Stimulated activated CD4-positive, alpha-beta T cell treated with anti-CD3 and anti-CD28 coated beads, Interleukin-15, amount 100 ng/mL, for 1 hour (primary cell): ENCODE measurements at places on chromosomes 2 and 18.

- DNase-seq = no peak
These were observed 1.2 kb downstream of the GATA6 start for GRCh38 chr18:22170421-22171257.

DNA sequence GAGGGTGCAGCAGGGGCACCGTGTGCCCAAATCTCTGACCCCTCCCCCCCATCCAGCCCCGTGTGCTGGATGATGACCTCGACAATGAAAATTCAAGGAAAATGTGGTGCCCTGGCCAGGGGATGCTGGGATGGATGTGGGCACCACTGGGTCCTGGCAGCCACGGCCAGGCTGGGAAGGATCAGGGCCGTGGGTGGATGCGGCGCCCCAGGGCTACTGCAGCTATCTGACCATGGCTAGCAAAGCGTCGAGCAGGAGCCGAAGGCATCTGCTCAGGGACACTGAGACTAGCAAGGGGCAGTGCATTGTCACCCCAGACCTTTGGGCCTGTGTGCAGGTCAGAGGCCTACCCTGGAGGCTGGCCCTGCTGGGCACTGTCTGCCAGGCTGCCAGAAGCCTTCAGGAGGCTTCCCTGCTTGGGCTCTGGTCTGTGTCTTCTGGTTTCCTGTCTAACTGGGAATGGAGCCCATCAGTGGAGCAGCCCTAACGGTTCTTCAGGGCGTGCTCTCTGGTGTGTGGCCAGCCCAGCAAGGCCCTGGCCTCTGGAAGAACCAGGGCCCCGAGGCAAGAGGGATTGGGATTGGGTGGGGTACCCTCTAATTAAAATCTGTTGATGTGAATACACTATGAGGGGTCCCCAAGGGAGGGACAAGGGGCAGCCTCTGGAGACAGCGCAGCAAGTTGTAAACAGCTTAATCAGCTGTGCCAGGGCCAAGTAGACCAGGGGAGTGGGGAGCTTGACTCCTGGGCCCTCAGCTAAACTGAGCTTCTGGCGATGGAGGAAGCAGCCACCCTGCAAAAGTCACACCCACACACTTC lies 98.0 kb downstream of the STPG4 start:
- no peak for DNase-seq

DNA sequence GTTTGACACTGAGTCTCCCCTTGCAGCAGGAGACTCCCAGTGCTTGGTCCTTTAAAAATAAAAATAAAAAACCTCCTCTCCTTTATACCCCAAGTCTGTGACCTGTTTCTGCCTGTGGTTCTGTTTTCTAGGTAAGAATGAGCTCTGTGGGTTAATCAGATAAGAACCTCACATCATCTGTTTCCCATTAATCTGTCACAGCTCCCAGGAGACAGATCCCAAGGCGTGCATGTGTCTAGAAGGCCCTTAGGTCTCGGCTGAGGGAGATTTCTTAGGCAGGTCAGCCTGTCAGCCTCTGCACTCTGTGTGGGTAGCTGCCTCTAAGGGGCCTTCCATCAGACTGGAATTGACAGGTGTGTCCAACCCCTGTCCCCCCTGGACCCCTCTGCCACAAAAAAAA lies 80.7 kb downstream of the FHOD3 start:
- DNase-seq = no peak

DNA sequence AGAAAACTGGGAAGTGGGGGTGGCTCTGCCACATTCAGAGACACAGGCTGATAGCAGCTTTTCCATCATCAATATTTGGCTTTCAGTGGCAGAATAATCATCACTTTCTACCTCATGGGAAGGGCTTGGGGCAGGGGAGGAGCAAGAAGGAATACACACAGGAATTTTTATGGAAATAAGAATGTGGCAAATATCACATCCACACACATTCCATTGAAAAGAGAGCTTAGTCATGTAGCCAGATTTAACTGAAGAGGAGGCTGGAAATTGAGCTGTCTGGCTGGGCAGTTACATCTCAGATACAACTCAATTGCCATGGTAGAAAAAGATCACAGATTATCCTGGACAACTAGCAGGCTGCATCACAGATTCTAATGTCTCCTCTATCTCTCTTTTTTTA lies 1474.0 kb upstream of the ACVR2A start:
- no peak for DNase-seq

DNA sequence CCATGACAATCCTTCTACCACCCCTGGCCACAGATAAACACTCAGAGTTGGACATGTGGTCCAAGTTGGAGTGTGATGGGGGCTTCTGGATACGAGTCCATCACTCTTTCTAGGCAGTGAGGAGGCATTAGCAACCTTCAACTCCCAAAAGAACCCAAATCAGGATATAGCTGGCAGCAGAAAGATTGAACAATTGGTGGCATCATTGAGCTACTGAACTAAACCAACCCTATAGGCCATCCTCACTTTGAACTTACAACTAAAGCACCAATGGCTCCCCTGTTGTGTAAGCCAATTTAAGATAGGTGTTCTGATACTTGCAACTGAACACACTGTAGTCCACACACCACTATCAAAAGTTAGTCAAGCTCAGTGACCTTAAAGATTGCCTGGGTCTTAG lies 24.0 kb upstream of the MARCO start:
- no peak for DNase-seq

DNA sequence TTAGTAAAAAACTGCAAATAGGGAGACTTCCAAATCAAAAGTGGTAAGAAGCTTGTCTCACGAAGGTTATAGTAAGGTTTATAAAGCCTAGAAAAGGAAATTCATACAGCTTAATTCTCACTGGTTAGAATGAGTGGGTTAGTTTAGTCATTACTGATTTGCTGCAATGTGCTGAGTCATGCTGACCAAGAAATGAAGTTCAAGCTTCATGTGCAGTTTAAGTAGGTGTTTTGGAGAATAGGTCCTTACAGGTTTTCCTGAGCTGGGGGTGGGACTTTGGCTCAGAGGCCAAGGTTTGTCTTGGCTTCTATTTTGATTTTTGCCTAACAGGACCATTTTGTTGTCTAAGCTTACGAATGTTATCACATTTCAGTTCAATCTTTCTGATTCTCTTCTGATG lies 15.1 kb downstream of the CLIP4 start:
- no peak for DNase-seq

- no peak for DNase-seq
These were observed 213.8 kb downstream of the SP3 start for GRCh38 chr2:173751245-173751975.

DNA sequence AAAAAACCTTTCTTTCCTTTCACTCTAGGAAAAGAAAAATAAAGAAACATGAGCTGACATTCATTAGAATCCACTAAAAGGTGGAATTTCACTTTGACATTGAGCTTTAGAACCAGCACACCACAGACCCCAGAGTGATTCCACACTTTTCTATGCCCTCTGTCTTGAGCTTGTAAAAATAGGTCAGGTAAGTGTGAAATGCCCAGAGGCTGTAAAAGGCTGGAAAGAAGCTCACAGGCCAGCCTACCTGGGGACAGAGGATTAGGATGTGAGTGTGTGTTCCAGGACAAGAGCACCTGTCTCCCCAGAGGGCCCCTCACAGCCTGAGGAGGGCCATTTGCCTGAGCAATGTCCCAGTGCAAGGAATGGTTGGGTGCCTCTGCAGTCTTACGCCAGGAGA lies 56.3 kb upstream of the MYO3B start:
- no peak for DNase-seq

- no peak for DNase-seq
These were observed 10.7 kb downstream of the SPTBN1 start for GRCh38 chr2:54466870-54467269.

DNA sequence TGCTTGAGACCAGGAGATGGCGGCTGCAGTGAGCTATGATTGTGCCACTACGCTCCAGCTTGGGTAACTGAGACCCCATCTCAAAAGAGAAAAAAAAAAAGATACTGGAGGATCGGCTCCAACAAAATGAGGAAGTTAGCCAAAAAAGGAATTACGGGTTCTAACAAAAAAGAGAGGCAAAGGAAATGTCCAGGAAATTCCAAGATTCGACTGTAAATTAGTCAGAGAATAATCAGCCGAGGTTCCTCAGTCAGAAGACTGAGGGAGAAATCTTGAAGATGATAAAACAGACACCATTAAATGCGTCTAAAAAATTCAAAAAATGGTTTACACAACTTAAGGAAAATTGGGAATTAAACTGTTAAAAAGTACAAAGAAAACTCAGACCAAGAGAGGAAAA lies 89.5 kb downstream of the AAK1 start:
- no peak for DNase-seq

DNA sequence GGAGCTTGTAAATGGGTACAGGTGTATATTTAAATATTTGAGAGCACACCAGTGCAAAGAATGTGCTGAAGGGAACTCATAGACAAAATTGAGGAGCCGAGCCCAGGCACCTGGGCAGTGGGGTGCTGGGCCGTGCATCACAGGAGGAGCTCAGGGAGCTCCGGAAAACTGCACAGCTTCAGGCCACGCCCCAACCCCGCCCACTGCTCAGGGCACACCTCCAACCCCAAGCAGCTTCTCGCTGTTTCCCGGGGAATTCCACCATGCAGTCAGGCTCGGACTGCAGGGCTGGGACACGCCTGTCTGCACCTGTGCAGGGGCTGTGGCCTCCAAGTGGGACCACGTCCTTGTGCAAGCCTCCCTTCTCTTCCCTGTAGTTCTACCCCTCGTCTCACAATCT lies 243.0 kb downstream of the HDAC4 start:
- DNase-seq = no peak

DNA sequence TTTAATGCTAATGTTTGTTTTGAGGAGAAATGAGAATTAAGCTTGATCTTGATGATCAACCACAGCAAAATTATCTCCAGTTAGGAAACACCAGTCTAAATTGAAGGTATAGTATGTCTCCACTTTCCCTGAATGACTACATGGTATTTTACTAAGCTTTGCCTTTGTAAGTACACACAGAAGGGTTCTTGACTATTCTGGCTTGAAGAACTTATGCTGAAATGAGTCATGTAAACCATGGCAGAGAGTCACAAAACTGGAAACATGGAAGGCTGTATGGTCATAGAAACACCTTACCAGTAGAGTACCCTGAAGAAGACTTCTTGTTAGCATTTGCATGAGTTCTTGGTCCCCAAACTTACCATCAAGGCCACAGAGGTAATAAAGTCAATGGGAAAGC lies 250.5 kb downstream of the SLC8A1 start:
- DNase-seq = no peak

- DNase-seq = no peak
These were observed 112.4 kb upstream of the TRIB2 start for GRCh38 chr2:12604341-12604740.

DNA sequence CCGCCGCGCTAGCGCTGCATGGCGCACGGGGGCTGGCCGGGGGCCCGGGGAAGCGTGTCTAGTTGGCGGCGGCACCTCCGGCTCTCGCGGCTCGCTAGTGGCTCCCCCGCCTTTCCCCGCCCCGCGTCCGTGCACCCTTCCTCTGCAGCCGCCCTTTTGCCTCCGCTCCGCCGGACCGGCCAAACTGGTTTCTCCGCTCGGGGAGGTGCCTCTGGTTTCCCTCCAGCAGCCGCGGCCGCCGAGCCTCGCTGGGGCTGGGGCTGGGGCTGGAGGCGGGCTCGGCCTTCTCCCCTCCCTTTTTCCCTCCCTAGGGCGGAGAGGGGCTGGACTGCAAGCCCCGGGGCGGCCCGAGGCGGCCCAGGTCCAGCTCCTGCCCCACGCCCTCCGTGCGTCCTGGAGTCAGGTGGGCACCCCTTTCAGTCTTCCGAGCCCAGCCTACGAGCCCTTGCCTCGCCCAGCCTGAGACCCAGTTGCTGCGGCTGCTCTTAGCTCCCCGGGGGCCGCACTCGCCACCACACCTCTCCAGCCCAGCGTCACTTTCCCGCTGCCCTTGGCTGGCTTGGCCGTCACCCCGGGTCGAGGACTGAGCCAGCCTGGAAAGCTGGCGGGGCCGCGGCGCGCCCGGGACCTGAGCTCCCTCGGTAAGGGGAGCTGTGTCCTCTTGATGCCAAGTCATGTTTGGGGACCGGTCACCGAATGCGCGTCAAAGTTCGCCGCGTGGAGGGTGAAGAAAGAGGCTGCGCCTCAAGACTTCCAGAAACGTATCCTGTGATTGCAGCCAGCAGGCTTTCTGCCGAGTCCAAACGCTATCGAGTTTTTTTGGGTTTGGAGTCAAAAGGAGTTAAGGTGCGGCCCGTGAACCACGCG lies at the start of gene ATP8B1:
Gene ATP8B1 (minus strand): TSS at position 213 of the 867 bp plus-strand sequence. CDS start 71,508 bp downstream, outside the sequence.
- DNase-seq = no peak

GRCh38 chr2:11155381-11156035 lies at the start of gene SLC66A3:
Gene SLC66A3 (plus strand): TSS chr2:11155467. CDS start chr2:11155547, 80 bp downstream.
- DNase-seq = no peak

GRCh38 chr18:4599312-4599711 lies 144.2 kb upstream of the DLGAP1 start:
- DNase-seq = no peak

- DNase-seq = no peak
These were observed 121.2 kb upstream of the CAVIN2 start for GRCh38 chr2:191968120-191968519.

- DNase-seq = no peak
These were observed 350.8 kb upstream of the RGPD4 start for GRCh38 chr2:107475859-107476258.

GRCh38 chr2:187338679-187339121 lies 109.4 kb downstream of the CALCRL start:
- DNase-seq = no peak

DNA sequence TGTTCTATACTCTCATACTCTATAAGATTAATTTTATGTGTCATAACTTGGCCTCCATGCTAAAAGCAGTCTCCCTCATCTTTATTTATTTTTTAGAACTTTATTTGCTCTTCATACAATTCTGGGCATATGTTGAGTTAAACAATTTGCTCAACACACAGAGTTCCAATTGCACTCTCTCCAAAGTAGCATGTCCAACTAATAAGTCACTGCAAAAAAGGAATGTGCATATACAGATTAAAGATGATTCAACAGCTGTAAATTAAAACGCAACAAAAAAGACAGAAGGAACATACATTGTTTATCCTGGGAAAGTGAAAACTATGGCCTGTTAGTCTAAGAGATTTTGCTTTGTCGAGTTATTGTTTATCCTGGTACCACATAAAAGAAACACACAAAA lies 277.7 kb upstream of the ACVR2A start:
- no peak for DNase-seq

DNA sequence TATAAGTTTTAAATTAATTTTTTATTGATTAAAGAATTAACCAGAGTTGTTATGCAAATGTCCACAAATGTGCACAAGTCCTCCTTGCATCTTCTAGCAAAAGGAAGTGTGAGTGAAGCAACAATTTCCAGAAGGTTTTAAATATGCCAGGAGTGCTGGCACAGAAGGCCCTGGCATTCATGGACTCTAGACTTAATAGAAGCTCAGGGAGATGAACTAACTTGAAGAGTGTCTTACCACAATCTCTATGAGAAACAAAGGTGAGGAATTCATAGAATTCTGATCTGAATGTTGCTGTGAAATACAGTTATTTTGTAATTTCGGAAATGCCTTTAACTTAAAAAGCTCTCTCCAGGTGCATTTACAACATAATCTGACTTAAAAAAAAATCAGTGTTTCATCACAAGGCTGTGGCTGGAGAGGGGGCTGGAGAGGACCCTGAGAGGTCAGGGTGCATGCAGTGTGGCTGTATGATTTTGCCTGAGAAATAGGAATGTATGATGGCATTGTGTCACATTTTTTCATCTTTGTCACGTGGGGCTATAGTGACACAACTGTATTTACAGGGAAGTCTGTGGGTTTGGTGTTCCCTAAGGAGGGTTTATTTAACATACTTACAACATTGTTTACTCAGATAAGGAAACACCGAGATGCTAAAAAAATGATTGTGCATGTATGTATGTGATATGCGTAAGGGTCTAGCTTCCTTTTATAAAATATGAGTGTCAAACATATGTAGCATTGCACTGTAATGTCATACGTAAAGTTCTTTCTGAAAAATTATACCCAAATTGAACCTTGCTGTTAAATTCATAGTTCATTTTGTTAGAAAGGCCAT lies 66.2 kb downstream of the MAP4K4 start:
- no peak for DNase-seq

GRCh38 chr2:238487652-238488346 lies 61.1 kb downstream of the ASB1 start:
- DNase-seq = no peak

- DNase-seq = no peak
These were observed 81.9 kb downstream of the LONRF2 start for GRCh38 chr2:100240386-100240785.
